Activated naive CD4-positive, alpha-beta T cell treated with anti-CD3 and anti-CD28 coated beads, Interleukin-2, amount 10 ng/mL, durations not matched to agents 5 hours and 36 hours (primary cell): ENCODE measurements at places on chromosomes 3 and 15. TPM values are rescaled to one million over a fixed set of nuclear protein-coding genes. Genes with fewer than 3 reads are reported as not detected.

Gene ST3GAL6
- total RNA-seq: 0.10 TPM

Gene ARGFX
- total RNA-seq: not detected

Gene SMCO1
- not detected for total RNA-seq

Gene TMEM43
- total RNA-seq: 43.6 TPM

Gene RNU5B-1
- not detected for total RNA-seq

Gene SLC24A5
- total RNA-seq: not detected

Gene ROBO2
- not detected for total RNA-seq

Gene PRSS50
- not detected for total RNA-seq

Gene TUSC7
- not detected for total RNA-seq

Gene ITIH4
- 16.5 TPM for total RNA-seq

Gene ATP13A5
- not detected for total RNA-seq

Gene SAMD7
- total RNA-seq: not detected

Gene DCLK3
- total RNA-seq: not detected

Gene MORC1
- not detected for total RNA-seq

Gene FYCO1
- 16.0 TPM for total RNA-seq

Gene RYR3
- total RNA-seq: not detected

Gene HRG
- not detected for total RNA-seq

Gene CAND2
- 0.39 TPM for total RNA-seq

Gene NTRK3
- not detected for total RNA-seq

Gene CCR8
- total RNA-seq: 0.36 TPM

Gene PLCB2
- total RNA-seq: 178 TPM

Gene ANKRD63
- total RNA-seq: 0.23 TPM

Gene GOLGA6L4
- total RNA-seq: 1.1 TPM

Gene FANCD2
- 48.0 TPM for total RNA-seq

Gene KY
- total RNA-seq: not detected

Gene SHC4
- total RNA-seq: 0.10 TPM

Gene RARRES1
- total RNA-seq: not detected

Gene PLSCR2
- total RNA-seq: not detected

Gene RASA2
- total RNA-seq: 54.9 TPM

Gene OR5K2
- total RNA-seq: not detected

Gene PLAAT1
- total RNA-seq: not detected

Gene COL6A5
- not detected for total RNA-seq

Gene MAP2K5
- 20.8 TPM for total RNA-seq

Gene CCR3
- 0.19 TPM for total RNA-seq

Gene DGKG
- 0.10 TPM for total RNA-seq

Gene SLC28A2
- total RNA-seq: not detected

Gene TMEM62
- 14.0 TPM for total RNA-seq

Gene SLC22A13
- 0.67 TPM for total RNA-seq

Gene ZDHHC3
- total RNA-seq: 42.8 TPM

Gene GOLGA6L7
- total RNA-seq: not detected

Gene NMNAT3
- 0.73 TPM for total RNA-seq

Gene CNOT10
- total RNA-seq: 52.5 TPM

Gene DZIP1L
- 0.30 TPM for total RNA-seq

Gene ADAMTSL3
- total RNA-seq: not detected

Gene FILIP1L
- total RNA-seq: 0.34 TPM

Gene GOLGA8O
- total RNA-seq: 3.3 TPM

Gene FGF12
- not detected for total RNA-seq

Gene HIGD2B
- 0.22 TPM for total RNA-seq

Gene DAPK2
- total RNA-seq: 0.77 TPM

Gene RFTN1
- 52.6 TPM for total RNA-seq

Gene LDHAL6B
- total RNA-seq: not detected

Gene NME9
- 0.30 TPM for total RNA-seq

Gene CCNB2
- 68.5 TPM for total RNA-seq

Gene SPINK8
- not detected for total RNA-seq

Gene FEZF2
- total RNA-seq: not detected
